ENCODE measurements at places on chromosomes 1 and 21.

DNA sequence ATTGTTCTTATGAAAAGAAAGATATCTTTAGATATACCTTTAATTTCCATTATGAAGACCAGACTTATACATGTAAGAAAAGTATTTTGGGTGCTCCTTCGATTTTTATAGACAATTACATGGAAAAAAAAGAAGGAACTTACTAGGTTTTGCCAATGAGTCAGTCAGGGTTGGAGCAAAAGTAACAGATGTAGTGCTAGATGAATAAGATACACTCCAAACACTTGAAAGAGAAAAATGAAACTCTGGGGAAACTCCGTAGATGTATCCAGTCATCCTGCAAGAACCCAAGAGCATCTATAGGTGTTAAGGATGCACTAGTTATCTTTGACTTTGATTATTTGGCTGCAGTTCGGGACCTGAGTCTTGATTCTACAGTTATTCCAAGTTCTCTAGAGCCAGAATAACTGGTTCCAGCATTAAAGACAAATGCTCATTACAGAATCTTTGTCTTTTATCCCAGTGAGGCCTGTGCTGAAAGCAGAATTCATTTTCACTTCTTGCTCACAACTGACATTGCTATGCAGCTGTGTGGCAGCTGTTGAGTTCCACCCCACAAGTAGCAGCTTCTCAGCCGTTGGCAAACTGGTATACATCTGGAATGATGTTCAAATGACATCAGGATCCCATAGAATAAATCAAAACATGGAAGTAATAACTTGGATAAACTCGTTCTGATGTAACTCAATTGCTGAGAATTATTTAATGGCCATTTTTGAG, 326.1 kb downstream of the ASTN1 start:
- DNase-seq = no peak

DNA sequence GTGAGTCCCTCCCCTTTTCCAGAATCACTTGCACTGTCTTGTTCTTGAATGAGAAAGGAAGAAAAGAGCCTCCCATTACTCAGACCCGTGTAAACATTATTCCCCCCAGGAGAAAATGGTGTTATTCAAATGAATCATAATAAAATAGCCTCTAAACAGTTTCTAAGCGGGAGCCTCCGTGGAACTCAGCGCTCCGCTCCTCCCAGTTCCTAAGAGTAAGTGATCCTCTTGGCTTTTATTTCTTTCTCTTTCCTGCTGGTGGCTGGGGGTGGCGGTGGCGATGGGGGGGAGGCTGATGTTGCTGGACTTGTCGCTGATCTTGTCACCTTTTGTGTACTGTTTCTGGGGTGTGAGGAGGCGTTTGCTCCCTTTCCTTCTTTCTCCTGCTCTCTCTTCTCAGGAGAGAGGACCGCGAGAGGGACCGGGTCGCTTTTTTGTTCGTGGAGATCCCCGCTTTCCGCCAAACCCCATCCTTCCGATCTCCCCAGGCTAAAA, 781 bp downstream of the PROX1 start:
- DNase-seq = no peak

GRCh38 chr1:153670257-153670858, 435 bp downstream of the ILF2 start:
- DNase-seq = no peak

- DNase-seq = no peak
Measured at GRCh38 chr1:157105298-157105987, 5.8 kb upstream of the ETV3L start.

DNA sequence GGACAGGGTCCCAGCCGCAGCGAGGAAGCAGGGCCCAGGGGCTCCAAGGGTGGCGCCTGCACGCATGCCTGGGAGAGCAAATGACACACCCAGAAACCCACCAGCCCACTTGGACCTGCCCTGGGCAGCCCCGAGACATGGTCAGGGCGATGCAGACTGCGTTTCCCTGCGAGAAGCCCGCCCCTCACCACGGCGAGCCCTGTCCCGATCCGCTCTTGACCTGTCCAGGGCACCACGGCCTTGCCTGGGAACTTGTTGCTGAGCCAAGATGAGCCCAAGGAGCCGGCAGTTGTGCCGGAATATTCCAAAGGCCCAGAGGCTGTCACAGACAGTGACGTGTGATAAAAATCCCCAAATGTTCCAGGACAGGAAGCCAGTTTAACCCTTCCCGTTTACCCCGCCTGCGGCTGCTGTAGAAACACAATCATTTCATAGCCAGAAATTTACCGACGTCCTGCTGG, 78.1 kb downstream of the SIK1 start:
- no peak for DNase-seq

GRCh38 chr1:17190010-17190995, 14.6 kb upstream of the PADI1 start:
- DNase-seq = no peak

- DNase-seq = peak; percentile 26
Measured at GRCh38 chr1:165114022-165114888, 242.3 kb downstream of the LMX1A start.

DNA sequence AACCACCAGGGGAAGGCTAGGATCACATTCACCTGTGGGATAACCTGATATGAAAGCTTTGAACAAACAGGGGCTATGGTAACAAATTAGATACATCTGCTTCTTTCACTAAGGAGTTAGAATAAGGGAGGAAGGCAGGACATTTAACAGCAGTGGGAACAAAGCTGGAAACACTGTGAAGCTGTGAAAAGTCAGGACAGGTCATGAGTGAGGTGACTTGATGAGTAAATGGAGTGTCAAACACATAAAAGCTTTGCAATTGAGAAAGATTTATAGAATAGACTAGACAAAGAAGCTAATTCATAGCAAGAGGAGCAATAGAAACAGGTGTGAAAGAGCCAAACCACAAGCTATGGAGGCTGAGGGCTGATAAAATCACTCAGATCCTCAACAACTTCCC, 110.0 kb downstream of the ASTN1 start:
- no peak for DNase-seq

DNA sequence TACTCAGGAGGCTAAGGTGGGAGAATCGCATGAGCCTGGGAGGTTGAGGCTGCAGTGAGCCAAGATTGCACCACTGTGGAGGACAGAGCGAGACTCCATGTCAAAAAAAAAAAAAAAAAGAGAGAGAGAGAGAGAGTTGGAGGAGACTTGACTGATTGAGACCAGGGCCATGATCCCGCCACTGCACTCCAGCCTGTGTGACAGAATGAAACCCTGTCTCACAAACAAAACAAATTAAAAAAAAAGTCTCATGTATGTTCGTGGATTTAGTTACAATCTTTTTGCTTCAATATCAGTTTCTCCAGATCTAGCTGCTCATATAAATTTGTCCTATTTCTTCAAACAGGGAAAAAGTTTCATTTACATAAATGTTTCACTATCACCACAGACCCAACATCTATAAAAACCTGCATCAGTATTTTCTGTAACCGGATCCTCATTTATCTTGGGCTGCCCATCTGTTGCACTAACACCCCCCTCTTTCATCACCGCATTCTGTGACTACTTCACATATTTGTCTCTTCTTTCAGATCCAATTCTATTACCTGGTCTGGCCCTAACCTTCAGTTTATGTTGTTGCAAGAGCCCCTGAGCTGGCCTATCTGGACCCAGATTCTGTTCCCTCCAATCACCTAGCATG, 127.0 kb downstream of the GREM2 start:
- no peak for DNase-seq

DNA sequence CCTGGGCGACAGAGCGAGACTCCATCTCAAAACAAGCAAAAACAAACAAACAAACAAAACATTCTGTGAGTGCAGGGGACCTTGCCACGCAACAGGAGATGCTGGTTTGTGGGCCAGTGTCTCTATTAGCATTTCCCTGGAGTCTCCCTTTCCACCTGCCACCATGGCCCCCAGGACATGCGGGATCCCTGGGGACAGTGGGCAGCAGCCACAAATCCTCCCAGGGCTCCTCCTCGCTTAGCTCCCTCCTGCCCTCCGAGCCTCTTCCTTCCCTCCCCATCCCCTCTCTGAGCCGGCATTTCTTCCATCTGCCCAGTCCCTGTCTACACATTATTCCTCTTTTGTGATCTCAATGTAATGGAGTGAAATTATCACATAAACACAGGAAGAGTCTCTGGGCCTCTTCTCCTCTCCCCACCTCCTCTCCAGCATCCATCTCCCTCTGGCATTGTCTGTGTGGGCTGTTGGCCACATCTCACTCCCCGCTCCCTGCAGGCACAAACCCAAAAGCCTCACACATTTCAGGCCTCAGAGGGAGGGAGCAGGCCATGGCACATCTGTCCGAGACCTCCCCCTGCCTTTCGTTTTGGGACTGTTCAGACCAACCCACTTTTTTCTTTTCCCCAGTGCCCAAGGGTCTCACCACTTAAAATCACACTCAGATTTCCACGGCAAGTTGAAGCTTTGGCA, 144.3 kb downstream of the MIS18A start:
- DNase-seq = no peak

DNA sequence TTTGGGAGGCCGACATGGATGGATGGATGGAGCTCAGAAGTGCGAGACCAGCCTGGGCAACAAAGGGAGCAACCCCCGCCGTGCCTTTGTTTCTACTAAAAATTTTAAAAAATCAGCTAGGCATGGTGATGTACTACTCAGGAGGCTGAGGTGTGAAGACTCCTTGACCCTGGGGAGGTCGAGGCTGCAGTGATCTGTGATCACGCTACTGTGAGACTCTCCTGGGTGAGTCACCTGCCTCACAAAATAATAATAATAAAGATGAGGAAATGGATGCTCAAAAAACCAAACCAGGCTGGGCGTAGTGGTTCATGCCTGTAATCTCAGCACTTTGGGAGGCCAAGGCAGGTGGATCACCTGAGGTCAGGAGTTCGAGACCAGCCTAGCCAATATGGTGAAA, 19.2 kb downstream of the DSTYK start:
- DNase-seq = no peak

DNA sequence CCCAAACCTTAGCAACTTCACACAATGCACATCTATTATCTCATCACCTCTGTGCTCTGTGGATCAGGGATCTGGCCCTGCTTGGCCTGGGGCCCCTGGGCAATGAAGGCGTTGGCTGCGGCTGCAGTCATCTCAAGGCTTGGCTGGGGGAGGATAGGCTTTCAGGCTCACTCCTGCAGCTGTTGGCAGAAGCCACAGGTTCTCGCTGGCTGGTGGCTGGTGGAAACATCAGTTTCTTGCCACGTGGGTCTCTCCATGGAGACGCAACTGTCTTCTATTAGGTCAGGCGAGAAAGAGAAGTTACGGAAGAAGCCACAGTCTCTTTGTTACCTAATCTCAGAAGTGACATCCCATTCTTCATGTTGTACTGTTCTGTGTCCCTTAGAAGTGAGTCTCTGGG, 3.6 kb upstream of the NPPA start:
- no peak for DNase-seq

- DNase-seq = no peak
Measured at GRCh38 chr1:228541725-228542124, 54.5 kb downstream of the RNF187 start.

GRCh38 chr1:237181743-237182317, 139.8 kb downstream of the RYR2 start:
- DNase-seq = no peak

DNA sequence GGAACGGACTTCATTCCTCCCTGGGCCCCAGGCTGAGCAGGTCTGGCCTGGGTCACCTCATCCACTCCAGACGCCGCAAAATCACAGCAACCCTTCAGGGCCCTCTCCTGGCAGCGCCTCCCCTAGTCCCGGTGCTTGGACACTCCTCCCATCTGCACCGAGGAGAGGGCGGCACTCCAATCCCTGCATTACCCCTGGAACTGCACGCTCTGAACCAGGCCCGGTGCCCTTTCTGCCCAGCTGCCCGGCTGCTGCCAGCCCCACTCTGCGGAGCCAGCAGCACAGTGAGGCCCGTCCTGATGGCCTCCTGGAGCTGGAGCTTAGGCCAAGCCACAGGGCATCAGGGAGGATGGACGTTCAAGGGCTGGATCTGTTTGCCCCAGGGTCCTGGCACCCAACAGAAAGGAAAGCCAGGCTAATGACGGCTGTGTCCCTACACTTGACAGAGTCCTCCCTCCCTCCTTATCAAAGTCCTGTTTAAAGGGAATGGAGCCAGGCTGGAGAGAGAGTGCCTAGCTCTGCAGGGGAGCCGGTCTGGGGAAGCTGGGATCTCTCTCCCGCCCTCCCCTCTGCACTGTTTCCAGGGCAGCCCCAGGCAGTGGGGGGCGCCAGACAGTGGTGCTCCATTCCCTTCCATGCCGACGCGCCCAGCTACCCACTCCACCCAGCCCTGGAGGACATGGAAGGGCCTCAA, 12.7 kb downstream of the COL6A2 start:
- DNase-seq = no peak

Data from NCI-H1436 (cell line).